Lung microvascular endothelial cell (primary cell): ENCODE measurements at places on chromosomes 6 and 20.

GRCh38 chr6:160347259-160348222 is 637 bp upstream of the SLC22A3 start:
- no peak for DNase-seq

DNA sequence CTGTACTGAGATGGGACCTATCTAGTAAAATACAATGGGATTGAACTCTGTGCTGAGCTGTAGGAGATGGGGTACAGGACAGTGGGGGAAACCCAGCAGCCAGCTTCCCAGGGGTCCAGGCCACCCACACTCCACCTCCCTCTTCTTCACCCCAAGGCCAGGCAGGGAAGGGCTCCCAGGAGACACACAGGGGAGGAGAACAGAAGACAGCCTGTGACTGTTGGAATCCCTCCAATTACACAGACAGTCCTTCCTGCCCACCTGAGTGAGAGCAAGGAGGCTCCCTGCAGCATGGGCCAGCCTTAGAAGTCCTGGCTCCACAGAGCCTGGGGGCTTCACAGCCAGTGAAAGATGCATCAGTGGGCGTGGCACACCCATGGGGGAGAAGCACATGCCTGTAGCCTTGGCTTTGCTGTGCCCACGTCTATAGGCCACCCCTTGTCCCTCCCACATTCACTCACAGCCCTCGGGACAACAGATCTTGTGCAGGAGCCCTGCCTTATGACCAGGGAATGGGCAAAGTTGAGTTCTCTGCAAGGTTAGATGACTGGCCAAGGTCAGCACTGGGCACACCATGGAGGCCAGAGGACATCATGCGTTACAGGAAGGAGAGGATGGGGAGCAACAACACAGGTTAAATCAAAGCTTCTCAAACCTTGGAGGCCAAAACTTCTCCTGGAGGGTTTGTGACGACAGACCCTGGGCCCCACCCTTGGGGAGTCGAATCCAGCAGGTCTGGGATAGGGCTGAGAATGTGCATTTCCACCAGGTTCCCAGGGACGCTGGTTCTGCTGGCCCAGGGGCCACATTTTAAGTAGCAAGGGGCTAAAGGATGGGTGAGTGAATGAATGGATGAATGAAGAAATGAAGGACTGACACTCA is 12.3 kb upstream of the CST7 start:
- no peak for DNase-seq

DNA sequence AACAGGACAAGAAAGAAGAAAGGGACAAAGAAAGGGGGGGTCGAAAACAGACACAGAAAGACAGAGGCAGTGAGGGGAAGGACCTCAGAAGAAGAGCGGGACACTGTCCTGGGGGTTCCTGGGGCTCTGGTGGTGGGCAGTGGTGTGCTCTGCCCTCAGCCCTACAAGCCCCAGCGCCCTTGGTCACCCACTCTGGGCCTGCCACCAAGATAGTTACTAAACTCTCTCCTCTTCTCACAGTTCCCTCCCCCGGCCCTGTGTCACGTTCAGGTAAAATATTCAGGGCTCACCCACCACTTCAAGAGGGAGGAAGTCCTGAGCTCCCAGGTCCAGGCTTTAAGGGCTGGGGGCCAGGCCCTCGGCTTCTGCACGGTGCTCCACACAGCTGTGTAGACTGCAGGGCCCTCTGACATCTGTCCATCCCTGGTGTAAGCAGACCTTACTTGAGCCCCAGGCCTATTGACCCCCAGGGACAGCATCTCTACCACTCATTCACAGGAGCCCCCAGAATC is 87.4 kb downstream of the MRPL14 start:
- DNase-seq = no peak

DNA sequence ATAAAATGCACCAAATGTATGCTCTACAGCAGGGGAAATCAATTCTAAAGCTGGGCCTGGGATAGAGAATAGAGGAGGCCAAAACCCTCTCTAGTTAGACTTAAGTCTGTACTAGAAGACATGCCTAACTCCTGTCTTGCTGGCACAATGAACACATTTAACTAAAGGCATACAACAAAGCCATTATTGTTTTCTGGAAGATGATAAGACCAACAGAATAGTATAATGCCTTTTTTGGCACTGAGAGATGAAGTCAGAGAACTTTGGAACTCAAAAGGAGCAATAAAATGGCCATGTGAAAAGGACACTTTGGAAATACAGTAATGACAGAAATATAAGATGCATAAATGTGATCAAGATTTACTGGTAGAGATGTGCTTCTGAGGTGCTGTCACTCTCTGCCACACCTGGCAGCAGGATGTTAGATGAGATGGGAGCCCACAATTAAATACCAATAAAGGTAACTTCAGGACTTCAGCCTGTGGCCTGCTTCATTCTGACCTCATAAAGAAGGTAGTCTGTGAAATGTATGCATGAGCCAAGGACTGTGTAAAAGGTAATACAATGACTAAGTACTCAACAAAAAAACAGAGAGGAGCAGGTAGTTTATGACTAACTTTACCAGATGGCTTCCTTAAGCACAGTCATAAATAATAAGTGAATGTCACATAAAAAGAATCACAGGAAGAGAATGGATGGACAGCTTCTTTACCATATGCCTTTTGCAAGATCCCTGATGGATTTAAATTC is 333.4 kb downstream of the BCKDHB start:
- no peak for DNase-seq

- DNase-seq = peak; percentile 13
Observed at GRCh38 chr6:13327691-13328075, 654 bp downstream of the TBC1D7 start.

DNA sequence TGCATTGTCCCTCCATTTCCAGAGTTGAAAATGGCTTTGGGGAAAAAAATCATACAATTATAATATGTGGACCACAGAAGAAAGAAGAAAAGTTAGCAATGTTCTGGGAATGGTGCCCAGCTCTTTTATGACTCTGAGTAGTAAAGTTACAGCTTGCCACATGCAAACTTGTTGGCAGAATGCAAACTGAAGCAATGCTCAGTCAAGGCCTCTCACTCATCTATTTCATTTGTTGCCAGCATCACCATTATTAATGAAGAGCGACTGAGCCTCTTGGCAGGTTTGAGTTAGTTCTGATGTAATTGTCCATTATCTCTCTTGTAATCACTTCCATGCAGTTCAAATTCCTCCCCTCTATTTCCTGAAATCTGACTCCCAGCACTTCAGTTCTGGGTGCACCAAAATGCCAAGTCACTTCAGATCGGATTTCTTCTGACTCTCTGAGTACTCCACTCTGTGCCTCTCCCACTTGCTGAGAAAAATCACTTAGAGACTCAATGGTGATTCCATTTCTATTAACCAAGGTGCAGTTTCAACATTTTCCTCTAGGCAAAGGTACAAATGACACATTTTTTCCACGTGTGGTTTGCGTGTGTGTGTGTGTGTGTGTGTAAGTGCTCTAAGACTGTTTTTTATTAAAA is 154.4 kb upstream of the STMND1 start:
- peak; percentile 15 for DNase-seq

DNA sequence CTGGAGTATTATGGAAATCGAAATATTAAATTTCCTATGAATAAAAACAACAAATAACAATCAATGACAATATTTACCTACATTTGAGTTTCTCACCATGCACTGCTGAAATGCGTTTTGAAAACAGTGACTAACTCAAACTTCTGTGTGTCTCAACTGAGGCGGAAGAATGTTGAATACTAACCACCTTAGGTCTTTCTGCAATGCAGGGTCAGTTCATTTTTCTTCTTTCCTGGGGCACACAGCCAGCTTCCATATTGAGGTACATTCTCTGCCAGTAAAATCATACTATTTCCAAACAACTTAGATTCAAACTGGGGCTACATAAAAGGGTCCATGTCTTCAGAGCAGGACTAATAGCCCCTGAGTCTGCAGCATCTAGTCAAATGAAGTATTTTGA is 310.1 kb downstream of the UTRN start:
- no peak for DNase-seq

DNA sequence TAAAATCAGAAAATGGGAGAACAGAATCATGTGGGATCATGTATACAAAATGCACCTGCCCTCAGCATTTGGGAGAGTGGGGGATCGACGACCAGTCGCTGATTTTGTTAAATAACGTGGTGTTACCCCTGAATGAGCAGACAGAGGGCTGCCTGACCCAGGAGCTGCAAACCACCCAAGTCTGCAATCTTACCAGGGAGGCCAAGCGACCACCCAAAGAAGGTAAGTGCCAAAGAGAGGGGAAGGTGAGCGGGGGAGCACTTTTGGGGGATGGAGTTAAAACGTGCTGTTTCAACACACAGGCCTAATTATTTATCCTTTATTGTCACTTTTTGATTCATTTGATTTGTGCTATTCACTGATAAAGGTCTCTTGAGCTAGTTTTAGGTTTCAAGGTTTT is 4.1 kb downstream of the ADGRB3 start:
- no peak for DNase-seq

DNA sequence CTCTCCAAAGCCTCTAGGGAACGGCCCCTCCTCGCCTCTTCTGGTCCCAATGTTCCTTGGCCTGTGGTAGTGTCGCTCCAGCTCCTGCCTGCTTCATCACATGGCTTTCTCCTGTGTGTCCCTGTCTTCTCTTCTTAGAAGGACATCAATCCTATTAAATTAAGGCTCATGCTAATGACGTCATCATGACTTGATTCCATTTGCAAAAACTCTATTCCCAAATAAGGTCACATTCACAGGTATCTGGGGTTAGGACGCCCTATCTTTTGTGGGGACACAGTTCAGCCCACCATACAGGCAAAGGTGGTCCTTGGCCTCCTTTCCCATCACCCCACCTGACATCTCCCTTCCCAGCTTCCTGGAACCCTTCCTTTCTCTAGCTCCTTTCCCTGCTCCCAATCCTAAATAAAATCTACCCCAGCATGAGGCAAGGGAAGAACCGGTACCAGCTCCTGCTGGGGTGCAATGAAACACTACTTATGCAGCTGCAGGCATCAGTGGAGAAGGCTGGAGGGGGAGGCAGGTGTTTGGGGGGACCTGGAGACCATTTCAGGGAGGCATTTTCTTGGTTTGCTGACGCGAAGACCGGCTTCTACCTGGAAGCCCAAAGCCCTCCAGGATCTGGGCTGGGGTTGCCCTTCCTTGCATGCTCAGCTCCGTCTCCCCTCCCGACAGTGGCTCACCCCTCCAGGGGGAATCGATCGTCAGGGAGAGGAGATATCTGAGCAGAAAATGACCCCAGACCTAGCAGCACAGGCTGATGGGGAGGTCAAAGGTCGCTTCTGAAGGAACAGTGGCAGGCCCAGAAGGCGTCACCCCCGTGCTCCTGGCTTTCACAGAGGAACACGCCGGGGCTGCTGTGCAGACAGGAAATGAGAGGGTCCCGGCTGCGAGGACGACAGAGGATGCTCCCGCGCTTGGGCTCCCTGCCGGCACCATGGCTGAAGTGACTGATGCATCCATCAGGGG is 71.7 kb upstream of the QKI start:
- DNase-seq = no peak

GRCh38 chr20:35307666-35308653 is 15.7 kb upstream of the FAM83C start:
- DNase-seq = peak; percentile 84

DNA sequence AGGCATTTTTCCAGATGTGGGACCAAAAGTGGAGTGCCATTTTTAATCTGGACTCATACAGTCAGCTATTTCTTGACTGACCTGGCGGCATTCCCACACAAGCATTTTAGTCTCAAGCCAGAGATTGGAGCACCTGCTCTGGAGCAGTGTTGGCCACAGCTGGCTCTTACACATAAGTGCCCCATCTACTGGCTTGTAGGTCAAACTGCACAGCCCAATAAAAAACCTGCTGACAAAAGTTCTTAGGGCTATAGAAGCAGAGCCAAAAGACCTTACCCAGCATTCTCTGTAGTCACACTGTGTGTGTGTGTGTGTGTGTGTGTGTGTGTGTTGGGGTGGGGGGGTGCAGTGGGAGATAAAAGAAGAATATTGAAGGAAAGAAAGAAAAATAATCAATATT is 38.6 kb upstream of the SENP6 start:
- peak; percentile 52 for DNase-seq

- no peak for DNase-seq
Observed at GRCh38 chr6:163964789-163965188, 550.3 kb downstream of the QKI start.

- DNase-seq = no peak
Observed at GRCh38 chr6:109713097-109713496, 22.0 kb downstream of the FIG4 start.

GRCh38 chr6:134376785-134377184 is 58.9 kb upstream of the SGK1 start:
- no peak for DNase-seq

DNA sequence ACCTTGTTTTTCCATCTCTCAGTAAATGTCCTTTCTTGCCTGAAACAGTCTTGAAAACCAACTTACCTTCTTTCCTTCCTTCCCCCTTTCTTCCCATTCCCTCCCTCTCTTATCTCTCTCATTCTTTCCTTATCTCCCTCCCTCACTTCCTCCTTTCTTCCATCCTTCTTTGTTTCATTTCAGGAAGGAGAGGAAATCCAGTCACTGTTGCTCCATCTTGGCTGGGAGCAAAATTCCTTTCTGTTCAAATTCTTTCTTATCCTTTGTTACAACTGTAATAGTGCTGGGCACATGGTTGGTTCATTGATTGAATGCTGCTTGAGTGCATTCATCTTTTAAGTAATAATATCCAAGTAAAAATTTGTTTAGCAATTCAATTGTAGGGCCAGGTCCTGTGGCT is 17.4 kb upstream of the TCP11 start:
- DNase-seq = no peak

- DNase-seq = no peak
Observed at GRCh38 chr20:60888771-60889170, 363.3 kb upstream of the CDH4 start.

DNA sequence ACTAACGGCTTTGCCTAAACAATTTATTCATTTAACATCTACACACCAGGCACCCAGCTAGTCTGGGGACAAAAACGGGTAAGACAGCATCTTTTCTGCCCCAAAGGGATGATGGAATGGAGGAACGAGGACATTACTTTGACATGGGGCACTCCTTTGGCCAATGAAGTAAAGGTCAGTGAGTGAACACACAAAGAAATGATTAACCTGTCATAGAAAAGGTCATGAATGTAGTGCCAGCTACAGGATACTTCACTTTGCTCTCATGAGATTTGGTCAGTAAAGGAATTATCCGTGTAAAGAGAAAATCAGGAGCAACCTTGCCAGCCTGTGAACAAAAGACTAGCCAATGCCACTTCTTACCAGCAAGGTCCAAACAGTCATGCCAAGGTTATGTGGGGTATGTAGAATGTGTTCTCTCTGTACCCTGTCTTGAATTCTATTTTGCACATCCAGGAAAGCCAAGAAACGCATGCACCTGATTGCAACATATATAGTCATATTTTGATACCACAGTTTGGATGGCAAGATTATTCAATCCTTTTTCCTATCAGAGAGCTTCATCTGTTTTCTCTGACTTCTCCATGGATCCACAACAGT is 145.3 kb downstream of the GMPR start:
- DNase-seq = no peak
